Naive thymus-derived CD4-positive, alpha-beta T cell (primary cell): ENCODE measurements at places on chromosomes 12 and 14. TPM values are rescaled to one million over a fixed set of nuclear protein-coding genes. Genes with fewer than 3 reads are reported as not detected.

DNA sequence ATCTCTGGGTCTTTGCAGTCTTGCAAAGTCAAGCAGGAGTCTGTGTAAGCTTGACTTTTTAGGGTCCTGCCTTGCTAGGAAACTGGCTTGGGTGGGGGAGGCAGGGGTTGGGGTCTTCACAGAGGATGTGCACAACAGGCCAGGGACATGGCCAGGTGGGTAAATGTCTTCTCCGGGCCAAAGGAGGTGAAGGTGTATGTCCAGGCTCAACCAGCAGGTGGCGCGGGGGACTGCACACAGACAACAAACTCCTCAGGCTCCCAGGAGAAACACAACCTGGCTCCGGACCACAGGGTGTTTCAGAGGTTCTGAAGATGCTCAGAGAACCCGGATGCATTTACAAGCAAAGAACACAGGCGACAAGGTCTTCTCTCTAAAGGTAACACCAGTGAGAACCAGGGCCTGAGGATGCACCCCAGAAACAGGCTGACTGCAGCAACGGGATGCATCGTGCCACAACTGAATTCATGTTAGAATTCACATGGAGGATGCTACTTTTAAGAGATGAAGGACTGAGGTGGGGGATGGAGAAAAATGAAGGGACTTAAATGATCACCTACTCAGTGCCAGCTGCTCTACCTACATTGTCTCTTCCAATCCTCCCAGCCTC is 56.0 kb downstream of the PLEKHG3 start:
- no peak for DNase-seq

- DNase-seq: no peak
Measured at GRCh38 chr12:83827860-83828259, 1084.7 kb downstream of the SLC6A15 start.

DNA sequence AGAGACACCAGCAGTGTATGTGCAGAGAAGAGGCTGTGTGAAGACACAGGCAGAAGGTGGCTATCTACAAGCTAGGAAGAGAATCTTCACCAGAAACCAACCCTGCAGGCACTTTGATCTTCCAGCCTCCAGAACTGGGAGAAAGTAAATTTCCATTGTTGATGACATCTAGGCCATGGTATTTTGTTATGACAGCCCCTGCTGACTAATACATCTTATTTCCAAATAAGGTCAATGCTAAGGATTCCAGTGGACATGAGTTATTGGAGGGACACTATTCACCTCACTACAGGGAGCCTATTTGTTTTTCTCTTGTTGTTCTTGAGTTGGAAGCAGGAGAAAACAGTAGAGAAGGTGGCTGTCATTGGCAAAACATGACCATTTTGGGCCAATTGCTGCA is 88.5 kb upstream of the RIN3 start:
- DNase-seq: no peak

- DNase-seq: no peak
Measured at GRCh38 chr14:72610096-72610830, 283.6 kb downstream of the DPF3 start.

GRCh38 chr12:53213348-53213747 is 6.3 kb upstream of the ITGB7 start:
- DNase-seq: peak; percentile 85

GRCh38 chr12:116385486-116386217 is 108.2 kb upstream of the MED13L start:
- no peak for DNase-seq

DNA sequence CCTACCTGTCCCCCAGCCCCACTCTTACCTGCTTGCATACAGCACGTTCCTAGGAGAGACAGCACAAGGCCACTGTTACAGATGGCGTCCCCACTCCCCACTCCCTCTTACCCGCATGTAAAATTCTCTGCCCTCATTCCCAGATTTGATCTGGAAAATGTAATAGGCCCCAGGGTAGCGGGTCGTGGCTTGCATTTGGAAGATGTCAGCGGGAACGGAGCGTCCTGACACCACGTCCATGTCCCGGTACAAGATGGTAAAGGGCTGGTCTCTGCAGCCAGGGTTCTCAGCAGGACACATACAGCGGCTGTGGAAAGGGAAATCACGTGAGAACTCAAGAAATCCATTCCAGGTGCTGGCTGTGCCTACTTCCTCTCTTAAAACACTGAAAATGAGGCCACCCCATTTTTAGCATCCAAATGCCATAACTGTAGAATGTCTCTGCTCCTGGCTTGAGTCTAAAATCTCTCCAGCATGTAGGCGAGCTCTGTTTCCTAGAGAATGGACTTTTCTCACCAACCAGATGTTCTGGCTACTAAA is 10.1 kb upstream of the TC2N start:
- no peak for DNase-seq

DNA sequence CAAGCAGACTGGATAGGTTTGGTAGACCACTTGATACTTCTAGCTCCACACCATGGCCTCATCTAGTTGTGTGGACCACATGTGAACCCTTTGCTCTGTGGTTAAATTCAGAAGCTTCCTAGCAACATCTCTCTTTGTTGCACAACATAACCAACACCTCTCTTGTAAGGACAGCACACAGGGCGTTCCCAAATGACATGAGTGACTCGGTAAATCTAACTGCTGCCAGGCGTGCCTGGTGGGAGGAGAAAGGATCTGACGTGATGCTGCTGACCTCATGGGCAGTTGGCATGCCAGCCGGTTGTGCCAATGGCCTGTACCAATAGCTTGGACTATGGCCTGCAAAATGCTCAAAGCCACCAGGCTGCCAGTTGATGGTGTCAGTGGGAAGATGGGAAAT is 93.8 kb downstream of the CPSF2 start:
- DNase-seq: no peak

DNA sequence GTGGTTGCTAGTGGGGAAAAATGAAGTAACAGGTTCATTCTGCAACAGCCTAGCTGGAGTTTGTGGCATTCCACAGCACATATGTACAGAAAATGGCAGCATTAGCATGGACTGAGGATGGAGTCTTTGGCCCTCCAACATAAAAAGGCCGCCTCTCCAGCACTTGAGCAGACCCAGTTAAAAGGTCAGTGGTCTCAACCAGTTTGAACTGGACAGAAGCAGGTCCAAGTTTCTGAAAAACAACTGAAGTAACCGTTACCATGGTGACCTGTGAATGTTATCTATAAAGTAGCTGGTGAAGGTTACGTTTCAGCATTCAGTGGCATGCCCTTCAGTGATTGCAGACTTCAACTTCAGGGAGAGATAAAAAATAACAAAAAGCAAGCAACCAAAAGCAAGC is 34.1 kb upstream of the OR10AD1 start:
- DNase-seq: no peak

FAM90A1 gene
- not detected for polyA plus RNA-seq

PRPF40B gene
- polyA plus RNA-seq: 4.2 TPM

P2RX2 gene
- not detected for polyA plus RNA-seq

SMCO2 gene
- not detected for polyA plus RNA-seq

FAIM2 gene
- not detected for polyA plus RNA-seq
